KG1 (cell line): ENCODE measurements at places on chromosomes 7 and 10.

DNA sequence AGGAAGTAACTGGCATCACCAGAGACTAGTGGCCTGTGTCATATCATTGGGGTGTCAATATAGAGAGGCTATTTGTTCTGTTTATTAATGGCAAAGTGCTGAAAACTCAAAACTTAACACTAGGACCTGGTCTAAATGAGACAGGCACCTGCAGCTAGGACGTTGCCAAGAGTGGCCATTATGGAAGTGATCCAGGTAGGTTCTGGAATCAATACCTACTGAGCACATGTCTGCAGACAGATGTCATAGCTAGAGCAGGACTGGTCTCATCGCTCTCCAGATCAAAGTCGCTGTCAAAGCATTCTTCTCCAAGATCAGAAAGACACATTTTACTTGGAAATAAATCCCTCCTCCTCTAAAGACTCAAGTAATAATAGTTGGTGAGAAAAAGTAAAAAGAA, 40.3 kb downstream of the THNSL1 start:
- DNase-seq, result no peak

GRCh38 chr10:99372546-99373271, 43.6 kb downstream of the CNNM1 start:
- DNase-seq, result no peak

DNA sequence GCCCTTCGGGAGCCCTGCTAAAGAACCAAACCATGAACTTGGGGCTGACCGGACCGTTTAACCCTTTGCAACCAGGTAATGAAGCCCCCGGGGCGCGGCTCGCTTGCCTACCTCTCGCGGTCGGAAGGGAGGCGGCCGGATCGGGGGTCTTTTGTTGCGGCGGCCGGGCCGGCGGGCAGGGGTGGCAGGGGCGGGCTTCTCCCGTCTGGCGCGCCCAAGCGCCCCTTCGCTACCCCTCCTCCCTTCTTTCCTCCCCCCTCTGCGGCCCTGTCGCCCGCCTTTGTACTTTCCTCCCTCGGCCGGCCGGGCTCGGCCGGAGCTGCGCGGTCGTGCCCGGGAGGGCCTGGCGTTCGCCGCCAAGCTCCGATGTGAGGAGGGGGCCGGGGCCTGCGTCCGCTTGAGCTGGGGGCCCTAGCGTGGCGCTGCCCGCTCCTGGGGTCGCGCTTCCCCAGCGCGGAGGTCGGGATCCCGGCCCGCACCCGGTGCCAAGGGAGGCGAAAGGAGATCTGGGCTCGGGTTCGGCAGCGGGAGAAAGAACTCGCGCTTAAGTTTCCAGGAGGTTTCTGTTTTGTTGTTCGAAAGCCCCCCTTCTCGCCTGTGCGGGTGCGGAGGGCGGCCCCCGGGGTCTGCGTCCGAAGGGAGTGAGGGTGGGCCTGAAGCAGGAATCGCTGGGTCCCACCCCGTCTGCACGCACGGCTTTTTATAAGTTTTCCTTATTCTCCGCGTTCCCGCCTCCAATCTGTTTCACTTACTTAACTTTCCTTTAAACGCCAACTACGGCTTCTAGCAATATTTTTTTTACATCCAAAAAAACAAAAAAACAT, 436.8 kb upstream of the GALNT17 start:
- DNase-seq, result no peak

- DNase-seq, result no peak
Measured at GRCh38 chr7:71334541-71334940, 202.6 kb downstream of the GALNT17 start.

GRCh38 chr7:27994639-27995038, 186.0 kb downstream of the JAZF1 start:
- no peak for DNase-seq

- DNase-seq, result no peak
Measured at GRCh38 chr10:42594246-42594650, 44.1 kb downstream of the ZNF33B start.

GRCh38 chr7:70657989-70658632, 473.8 kb upstream of the GALNT17 start:
- DNase-seq, result no peak

DNA sequence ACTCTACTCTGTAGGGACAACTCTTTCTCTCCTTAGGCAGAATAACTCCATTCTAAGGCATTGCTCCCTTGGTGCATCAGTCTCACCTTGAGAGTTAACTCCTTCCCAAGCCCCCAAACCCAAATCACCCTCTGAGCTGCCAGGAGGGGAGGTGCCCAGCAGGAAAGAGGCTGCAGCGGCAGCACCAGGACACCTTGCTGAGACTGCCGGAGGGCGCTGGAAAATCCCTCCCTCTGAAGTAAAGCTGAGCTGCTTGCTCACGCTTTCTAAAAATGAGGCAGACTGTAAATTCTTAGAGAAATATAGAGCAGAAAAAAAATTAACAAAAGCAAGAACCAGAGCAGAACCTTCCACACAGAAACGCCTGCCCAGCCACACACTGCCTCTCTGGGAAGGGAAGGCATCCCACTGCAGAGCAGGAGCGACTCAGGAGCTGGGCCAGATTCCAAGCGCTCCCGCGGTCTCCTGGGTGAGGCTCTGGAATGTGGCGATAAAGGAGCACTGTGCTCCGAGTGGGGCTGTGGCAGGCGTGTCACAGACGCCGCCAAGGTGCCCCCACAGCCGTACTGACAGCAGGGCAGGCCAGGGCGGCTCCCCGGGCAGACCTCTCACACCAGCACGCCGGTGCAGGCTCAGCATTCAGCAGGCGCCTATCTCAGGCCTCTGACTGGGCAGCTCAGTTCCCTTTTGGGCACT, 202.1 kb downstream of the TNS3 start:
- no peak for DNase-seq

- peak; percentile 63 for DNase-seq
Measured at GRCh38 chr7:5693529-5693928, 87.9 kb downstream of the RNF216 start.

- no peak for DNase-seq
Measured at GRCh38 chr10:31034098-31034909, 2.6 kb upstream of the ZNF438 start.

- no peak for DNase-seq
Measured at GRCh38 chr7:137001041-137001440, 132.6 kb downstream of the CHRM2 start.

GRCh38 chr7:28942168-28942567, 16.0 kb downstream of the TRIL start:
- DNase-seq, result no peak

DNA sequence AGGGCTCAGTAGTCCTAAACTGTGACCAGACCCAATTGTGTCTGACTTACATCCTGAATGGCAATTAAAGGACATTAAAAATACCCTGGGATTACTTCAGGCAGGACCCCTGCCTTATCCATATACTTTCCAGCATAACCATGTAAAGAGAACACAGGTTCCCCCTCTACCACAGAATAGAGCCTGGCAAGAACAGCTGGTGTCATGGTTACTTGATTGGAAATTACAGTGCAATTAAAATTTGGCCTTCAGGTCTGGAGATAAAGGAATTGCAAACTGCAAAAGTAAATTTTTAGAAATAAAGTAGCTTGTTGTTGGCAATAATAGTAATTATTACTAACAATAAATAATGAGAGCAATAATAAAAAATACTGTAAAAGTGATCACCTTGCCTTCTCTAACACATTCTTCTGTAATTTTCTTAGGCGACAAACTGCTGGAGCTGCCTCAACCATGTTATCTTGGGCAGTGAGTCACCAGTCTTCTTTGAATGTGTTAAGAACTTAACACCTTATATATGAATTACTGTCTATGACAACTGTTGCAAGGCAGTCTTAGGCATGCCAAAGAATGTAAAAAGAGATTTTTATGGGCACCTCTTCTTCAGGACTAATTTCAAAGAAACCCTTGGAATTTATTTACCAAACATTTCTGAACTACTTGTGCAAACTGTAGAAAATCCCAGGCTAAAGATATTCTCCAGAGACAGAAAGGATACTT, 53.7 kb downstream of the HIBADH start:
- DNase-seq, result no peak

DNA sequence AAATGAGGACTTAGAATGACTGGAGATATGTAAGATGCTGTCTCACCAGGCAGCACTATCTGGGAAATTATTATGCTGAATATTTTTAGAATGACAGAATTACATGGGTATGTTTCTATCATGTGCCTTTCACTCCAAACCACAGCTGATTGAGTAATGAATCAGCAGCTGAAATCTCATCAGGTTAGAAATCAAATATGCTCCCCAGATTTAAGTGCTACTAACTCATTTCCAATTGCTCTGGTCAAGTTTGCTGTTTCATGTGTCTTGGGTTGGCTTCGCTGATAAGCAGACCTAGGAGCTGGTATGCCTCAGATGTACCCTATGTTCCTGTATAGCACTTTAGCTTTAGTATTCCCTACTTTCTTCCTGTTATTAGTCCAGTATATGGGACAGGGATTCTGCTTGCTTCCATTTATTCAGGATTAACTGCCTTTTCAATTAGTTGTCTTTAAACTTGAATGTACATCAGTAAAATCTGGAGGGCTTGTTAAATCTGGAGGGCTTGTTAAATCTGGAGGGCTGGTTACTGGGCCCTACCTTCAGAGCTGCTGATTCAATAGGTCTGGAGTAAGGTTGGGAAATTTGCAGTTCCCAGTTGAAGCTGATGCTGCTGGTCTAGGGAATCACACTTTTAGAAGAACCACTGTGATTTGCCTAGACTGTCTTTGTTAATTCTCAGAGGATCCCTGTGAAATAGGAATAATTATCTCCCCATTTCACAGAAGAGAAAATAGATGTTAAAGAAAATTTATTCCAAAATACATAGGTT, 172.9 kb downstream of the DKK1 start:
- DNase-seq, result no peak

- DNase-seq, result no peak
Measured at GRCh38 chr10:104293011-104293410, 24.0 kb downstream of the GSTO2 start.

DNA sequence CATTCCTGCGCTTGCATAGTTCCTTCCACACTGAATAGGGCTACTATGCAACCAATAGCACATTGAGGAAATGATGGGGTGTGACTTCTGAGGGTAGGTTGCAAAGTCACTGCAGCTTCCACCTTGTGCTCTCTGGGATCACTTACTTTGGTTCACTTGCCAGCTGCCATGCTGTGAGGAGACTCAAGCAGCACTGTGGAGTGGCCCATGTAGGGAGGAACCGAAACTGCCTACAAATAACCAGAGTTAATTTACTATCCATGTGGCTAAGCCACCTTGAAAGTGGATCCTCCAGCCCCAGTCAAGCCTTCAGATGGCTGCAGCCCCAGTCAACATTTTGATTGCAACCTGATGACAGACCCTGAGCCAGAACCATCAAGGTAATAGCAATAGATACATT, 64.3 kb downstream of the FAM204A start:
- DNase-seq, result no peak

DNA sequence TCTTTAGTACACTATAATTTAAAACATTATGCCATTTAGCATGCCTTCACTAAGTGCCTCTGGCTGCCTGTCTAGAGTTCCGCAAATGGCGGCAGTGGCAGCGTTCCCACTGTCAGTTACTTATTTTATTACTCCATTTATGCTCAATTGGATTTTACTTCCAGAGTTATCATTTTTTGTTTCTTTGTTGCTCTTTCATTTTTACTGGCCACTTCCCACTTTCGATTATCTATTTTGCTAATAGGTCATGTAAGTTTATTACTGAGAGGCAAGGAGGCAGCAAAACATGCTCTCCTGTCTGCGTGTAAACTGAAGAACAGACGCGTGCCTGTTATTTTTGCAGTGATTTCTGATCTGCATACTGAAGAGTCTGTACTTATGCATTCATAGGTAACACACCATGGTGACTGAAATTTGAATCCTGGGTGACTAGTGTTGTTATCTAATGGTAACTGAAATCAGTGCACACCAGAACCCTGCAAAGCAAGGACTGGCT, 23.1 kb downstream of the KDM7A start:
- DNase-seq, result no peak

DNA sequence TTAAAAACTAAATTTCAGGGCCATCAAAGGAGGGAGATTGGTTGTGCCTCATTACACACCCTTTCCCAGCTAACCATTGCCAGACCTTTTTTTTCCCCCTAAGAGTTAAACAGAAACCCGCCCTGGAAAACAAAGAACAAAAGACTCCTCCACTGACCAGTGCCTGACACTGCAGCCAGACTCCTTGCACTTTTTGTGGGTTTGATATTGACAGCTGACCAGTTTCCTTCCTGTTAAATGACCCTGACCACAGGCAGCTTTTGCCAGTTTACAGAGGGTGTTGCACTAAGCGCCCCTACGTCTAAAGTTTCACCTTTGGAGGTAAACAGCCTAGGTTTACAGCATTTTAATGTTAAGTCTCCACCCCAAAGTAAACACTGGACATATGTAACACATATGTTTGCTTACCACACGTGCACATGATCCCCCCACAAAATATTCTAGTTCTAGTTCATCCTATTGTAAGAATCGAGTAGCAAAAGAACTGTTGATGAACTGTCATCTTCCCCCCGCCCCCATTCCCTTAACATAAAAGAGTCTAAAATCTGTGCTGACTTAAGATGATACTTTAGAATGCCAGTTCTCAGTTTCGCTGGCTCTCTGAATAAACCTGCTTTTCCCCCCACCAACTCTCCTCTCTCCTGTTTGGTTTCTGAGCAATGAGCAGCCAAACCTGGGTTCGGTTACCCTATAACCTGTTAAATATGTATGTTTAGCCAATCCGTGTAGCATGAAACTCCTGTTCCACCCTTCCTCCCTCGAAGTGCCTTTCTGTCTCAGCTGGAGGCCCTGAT, 38.0 kb downstream of the FOXI2 start:
- no peak for DNase-seq

DNA sequence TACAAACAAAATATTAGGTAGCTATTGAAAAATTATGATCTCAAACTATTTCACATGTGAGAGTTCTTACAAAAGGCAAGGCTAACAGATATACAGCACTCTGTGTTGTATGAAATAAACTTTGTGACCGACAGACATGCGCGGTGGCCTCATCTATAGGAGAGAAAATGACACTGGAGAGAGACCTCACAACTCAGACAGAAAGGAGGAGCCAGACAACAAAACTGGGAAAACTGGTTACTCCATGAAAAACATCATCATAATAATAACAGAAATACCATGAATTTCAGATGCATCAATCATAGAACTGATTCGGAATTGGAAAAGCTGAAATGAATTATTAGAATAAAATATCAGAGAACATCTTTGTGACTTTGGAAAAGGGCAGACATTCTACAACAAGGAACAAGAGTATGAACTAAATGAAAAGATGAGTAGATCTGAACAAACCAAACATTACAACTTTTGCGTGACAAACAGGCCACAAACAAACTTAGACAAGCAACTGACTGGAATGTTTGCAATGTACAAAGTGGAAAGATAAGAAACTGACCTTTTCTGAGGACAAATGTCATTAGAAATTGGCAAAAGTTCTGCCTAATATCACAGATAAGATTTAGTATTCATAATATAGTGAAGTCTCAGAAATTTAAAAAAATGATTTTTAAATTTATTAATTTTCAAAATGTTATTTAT, 69.3 kb downstream of the TNS3 start:
- DNase-seq, result no peak

DNA sequence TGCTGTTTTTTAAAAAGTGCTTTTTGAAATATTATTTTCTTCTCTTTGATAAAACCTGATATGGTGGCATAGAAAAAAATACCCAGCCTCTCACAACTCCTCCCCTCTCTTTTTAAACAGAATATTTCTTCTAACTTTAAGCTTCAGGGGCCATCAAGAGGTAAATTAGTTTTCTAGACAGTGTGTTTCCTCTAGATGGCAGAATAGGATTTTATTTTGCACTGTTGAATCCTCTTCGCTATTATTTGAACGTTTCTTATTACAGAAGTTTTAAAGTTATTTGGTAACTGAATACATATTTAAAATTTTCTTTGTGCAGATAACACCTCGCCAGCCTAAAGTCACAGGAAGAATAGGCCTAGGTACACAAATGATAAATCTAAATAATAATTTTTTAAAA, 30.3 kb downstream of the ARL5B start:
- no peak for DNase-seq
